Immature natural killer cell (primary cell): ENCODE measurements at places on chromosomes 4 and X.
A peak's percentile ranks its signal among the peaks of the same experiment; 100 is the strongest.

- peak; percentile 55 for DNase-seq
These were observed 1.1 kb downstream of the PLAC8 start for GRCh38 chr4:83113429-83113786.

DNA sequence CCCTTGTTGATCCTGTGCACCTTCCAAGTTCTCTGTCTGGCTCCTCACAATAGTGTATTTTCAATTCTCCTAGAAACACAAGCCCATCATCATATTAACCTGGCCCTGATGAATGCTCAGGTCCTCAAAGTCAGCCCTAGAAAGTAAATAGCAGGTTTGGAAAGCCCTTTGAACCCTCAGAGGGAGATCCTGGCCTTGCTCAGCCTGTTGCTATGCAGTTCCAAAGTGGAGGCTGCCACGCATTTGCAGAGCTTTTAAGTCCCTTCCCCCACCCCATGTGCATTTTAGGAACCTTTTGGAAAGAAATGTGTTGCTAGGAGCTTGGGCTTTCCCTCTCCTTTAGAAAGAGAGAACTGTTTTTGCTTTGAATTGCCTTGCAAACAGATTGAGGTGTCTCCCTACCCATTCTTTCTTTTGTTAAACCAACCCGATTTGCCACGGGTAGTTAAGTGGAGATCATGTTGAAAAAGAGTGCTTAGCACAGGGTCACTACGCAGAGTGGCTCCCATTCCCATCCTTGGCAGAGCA, 12.2 kb downstream of the MAMLD1 start:
- no peak for DNase-seq

GRCh38 chr4:143369552-143369951, 32.9 kb downstream of the GAB1 start:
- no peak for DNase-seq

DNA sequence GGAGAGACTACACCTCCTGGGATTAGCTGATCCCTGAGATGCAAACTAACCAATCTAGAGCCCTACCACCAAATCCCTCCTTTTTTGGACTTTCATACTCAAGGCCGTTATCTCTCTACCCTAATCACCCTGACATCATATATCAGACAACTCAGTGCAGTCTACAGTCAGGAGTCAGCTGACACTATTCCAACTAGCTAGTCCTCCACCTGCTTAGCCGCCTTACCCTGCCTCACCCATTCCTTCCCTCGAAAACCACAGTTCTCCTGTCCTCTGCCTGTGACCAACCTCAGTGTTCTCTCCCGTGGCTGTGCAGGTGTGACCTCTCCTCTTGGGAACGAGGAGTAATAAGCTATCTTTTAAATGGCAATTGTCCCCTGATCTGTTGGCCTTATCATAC, 1.8 kb upstream of the PPEF2 start:
- no peak for DNase-seq

DNA sequence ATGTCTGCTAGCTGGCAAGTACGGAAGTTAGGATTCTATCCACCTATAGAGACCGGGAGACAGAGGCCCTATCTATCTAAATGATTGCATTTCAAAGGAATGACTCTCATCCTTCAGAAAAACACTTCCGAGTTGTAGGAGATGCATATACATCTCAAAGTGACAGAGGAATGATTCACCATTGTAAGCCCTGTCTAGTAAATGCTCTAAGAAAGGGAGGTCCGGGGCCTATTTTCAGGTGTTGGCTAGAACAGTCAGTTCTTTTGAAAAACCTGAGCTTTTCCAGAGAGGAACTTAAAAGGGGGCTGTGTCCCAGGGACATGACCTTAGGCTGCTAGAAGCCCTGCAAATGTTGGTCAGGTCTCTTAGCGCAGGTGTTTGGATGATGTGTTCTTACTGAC, 262.9 kb upstream of the IL1RAPL1 start:
- DNase-seq: no peak

DNA sequence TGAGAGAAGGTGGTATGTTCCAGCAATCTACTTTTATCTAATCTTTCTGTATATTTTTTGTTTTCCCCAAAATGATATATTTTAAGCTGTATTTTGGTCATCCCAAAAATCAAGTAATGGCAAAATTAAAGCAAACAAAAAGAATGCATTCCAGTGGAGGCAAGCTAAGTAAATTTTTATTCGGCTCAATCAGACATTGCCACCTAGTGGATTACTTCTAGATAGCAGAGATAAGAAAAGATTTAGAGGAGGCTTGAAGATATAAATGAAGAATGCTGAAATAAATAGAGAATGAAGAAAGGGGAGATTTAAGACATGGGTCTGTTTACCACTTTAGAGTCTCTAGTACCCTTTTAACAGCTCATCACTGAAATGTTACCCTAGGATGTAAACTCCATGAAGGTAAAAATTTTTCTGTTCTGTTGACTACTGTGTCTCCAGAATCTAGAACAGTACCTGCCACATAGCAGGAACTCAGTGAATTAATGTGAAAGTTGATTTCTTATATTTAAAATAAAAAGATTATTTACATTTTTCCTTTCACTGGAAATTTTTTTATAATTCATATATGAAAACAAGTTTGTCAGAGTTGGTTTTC, 110.9 kb upstream of the ANK2 start:
- peak; percentile 3 for DNase-seq

- DNase-seq: no peak
These were observed 28.7 kb downstream of the RBPJ start for GRCh38 chr4:26349496-26349895.

- no peak for DNase-seq
These were observed 163.0 kb upstream of the NAP1L5 start for GRCh38 chr4:88860586-88860985.

DNA sequence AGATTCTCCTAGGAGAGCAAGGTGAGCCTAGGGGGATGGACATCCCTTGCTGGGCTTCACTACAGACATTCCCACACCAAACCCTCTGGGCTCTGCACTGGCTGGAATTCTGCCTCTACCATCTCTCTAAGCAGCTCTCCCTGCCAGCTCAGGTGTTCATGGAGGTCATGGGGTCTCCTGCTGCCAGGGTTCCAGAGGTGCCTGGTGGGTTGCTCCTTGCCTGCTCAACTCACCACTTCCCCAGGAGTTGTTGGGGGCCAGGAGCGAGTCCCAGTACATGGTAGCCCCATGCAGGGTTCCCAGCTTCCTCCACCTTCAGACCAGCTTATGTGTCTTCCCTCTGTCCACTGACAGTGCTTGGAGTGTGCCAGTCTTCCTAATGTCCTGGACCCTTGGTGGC, 167.8 kb upstream of the PAQR3 start:
- no peak for DNase-seq

- no peak for DNase-seq
These were observed 540.9 kb downstream of the PPP4R3C start for GRCh38 chrX:26922278-26922677.

GRCh38 chr4:54571293-54572151, 86.2 kb upstream of the KIT start:
- no peak for DNase-seq

DNA sequence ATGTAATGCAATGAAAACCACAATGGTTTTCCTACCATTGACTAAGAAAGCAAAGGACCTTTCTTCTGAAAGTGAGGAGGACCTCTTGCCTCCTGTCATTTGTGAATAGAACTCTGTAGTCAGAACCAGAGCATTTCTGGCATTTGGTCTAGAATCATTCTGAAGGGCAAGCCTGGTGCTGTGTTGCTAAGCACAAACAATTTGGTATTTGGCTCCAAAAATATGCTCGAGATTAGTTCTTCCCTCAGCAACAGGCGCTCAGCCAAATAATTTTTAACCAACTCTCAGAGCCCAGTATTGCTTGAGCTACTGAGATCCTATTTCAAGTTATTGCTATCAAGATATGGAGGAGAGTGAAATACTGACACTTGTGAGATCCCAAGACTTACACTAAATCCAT, 71.0 kb downstream of the SNCA start:
- DNase-seq: no peak

- DNase-seq: no peak
These were observed 241.2 kb downstream of the EVC2 start for GRCh38 chr4:5467111-5467510.

GRCh38 chrX:1205681-1206611, 6.5 kb downstream of the CRLF2 start:
- DNase-seq: no peak

DNA sequence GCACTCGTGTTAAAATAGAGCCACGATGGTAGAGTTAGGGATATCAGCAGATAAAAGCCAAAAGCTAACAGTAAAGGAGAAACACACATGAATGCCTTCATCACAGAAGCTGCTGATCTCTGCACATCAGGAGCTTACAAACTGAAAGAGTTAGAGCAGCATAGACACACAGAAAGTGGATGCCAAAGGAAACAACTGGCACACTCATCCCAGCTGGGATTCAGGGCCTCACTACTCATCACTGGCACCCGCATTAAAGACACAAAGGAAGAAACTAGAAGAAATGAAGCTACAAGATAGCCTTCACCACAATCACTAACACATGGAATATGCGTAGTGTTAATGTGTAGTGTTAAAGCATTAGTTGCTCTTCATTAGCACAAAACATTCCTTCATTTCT, 156.4 kb upstream of the TBL1X start:
- DNase-seq: no peak

DNA sequence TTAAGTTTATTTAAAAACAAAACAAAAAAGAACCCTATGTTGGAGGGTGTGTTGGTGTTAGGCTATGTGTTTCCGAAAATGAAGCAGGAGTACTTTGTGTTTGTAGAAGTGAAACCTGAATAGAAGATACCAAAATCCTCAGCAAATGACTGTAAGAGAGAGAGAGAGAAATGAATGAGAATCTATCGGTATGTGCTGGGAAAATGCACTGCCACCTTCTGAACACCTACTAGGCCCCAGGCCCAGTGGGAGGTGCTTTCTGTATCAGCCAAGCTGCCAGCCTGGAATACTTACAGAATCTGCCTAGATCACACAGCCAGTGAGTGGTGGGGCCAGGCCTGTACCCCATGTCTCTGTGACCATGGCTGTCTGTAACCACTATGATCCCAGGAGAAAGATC, 14.9 kb upstream of the PIM2 start:
- no peak for DNase-seq

GRCh38 chrX:19680580-19680979, 165.3 kb upstream of the MAP3K15 start:
- DNase-seq: no peak

GRCh38 chr4:4387531-4388310, 819 bp downstream of the NSG1 start:
- DNase-seq: peak; percentile 16

DNA sequence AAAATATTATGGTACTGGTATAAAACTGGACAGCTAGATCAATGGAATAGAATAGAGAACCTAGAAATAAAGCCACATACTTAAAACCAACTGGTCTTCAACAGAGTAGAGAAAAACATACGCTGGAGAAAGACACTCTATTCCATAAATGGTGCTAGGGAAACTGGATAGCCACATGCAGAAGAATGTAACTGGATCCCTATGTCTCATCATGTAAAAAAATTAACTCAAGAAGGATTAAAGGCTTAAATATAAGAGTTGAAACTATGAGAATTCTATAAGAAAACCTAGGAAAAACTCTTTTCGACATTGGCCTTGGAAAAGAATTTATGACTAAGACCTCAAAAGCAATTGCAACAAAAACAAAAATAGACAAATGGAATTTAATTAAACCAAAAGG, 114.6 kb downstream of the PCDH18 start:
- no peak for DNase-seq

GRCh38 chr4:38728631-38729141, 54.1 kb downstream of the TLR10 start:
- no peak for DNase-seq

GRCh38 chrX:151899622-151900021, 13.1 kb upstream of the MAGEA4 start:
- DNase-seq: no peak

DNA sequence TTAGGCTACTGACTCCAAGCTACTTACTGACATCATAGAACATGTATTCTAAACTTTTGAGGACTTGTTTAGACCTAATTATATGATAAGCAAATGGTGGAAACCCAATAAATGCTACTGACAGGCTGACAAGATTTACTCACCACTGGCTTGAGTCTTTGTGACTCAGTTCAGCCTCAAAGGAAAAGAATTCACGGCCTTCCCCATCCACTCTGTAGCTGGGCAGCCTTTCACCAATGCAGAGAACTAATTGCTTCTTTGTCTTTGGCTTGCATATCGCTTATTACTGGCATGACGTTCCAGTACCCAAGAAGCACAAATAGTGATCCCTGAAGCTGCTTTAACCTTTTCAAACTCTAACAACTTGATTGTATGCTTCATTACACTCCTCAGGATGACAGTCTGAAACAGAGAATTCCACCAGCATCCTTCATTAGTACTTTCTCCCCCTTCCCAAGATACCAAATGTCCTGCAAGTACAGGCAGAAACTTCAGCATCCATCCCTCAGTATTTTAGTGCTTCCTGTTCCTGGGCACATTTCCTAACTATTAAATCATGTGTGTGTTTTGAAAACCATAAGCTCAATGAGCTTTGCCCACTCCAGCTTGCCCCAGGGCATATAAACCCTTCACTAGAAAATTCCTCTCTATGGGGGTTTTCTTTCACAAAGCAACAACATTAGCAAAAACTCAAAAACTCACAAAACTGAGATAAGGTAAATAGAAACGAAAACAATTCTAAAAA, 298.1 kb upstream of the SLC7A11 start:
- no peak for DNase-seq

DNA sequence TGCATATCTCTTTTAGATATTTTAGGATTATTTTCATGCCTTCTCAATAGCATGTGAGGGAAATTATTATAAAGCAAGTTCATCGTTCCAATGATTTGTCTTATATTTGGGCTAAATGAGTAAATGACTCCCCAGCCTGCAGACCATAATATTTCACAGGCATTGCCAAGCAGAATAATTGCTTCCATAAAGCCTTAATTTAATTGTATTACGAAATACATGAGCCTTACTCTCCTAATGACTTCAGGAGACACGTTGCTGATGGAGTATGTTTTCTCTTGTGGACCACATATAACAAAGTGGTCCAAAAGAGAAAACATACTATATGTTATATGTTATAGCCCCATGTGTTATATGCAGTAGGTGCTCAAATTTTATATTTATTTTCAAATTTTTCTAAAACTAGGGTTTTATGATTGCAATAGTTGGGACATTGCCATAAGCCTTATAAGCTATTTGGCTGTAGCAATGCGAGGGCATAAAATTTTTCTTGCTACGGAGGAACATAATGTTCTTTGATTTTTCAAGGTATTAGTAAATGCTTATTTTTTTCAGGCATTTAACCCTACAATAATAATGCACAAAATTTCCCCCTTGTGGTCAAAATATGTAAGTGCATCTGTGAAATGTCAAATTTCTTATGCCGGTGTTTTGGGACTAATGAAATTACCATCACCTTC, 26.2 kb upstream of the TMPRSS11D start:
- no peak for DNase-seq

GRCh38 chr4:105978684-105979296, 83.5 kb downstream of the NPNT start:
- DNase-seq: no peak

- DNase-seq: peak; percentile 37
These were observed 12.0 kb downstream of the EREG start for GRCh38 chr4:74376888-74377483.
